Activated T-cell treated with anti-CD3 and anti-CD28 coated beads, Interleukin-2, amount 50 U/mL, for 4 hours (primary cell): ENCODE measurements at places on chromosomes 3 and 15. TPM values are rescaled to one million over a fixed set of nuclear protein-coding genes. Genes with fewer than 3 reads are reported as not detected.

Gene CEP19
- total RNA-seq: 3.6 TPM

- no peak for DNase-seq
Observed at GRCh38 chr3:55180936-55181535, 253.2 kb upstream of the LRTM1 start.

GRCh38 chr3:196121066-196121465, 39.2 kb upstream of the TFRC start:
- DNase-seq: no peak

GRCh38 chr3:72748659-72749058, 99.6 kb downstream of the SHQ1 start:
- DNase-seq: no peak

Gene GPR171
- 75.3 TPM for total RNA-seq

GRCh38 chr3:113573728-113574127, 41.4 kb downstream of the SIDT1 start:
- DNase-seq: no peak

- no peak for DNase-seq
Observed at GRCh38 chr3:122559906-122560305, 4.2 kb downstream of the PARP9 start.

DNA sequence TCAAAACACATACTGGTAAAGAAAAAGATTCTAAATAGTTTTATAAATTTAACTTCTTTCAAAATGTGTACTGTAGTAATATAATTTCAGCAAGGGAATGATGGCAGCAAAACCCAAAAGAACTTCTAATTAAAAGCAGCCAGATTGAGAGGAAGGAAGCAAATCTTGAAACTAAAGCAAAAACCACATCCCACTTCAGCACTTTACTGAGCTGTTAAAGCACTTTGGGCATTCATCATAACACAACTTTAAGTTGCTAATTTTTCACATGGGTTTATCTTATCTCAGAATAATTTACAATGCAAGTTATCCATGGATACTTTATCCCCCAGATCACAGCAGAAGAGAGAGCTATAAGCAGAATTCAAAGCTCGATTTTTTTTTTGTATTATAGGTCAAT, 6.0 kb downstream of the RFC4 start:
- no peak for DNase-seq

Gene MUSTN1
- 0.38 TPM for total RNA-seq

DNA sequence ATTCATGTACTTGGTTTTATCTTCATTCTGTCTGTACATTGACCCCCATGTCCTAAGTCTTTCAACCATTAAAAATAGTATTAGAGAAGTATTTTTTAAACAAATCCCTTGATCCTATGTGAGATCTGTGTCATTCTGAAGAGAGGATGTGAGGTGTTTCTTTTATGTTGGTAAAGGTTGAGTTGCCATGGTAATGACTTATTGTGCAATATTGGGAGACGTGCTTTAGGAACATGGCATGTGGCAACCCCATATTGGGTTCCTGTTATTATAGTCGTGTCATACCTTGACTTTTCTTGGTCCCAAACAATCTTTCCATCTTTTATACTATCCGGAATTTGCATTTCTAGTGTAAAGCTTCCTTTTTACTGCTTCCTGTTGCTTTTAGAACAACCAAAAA, 203.1 kb downstream of the KCNAB1 start:
- no peak for DNase-seq

GRCh38 chr3:182683453-182683852, 109.9 kb upstream of the ATP11B start:
- DNase-seq: peak; percentile 45

GRCh38 chr3:60056404-60056803, 1006.6 kb upstream of the CFAP20DC start:
- DNase-seq: no peak
